ENCODE measurements at places on chromosomes 2 and 18.

DNA sequence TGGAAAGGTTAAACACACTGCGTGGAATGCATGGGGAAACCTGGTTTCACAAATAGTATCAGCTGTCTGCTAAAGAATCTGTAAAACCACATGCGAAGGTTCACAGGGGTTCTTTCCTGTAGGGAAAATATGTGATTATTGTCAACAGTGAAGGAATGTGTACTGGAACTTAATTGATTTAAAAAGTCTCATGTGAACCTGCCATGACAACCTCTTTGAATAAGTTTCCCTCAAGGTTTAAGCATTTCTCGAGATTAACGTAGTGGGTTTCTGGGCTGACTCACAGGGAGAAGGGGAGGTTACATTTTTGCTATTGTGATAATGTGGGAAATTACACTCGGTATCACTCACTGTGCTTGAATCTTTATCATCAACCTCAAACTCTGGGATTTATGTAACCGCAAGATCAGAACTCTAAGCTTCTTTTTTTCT lies 28.2 kb upstream of the IL1R1 start:
- no peak for DNase-seq

DNA sequence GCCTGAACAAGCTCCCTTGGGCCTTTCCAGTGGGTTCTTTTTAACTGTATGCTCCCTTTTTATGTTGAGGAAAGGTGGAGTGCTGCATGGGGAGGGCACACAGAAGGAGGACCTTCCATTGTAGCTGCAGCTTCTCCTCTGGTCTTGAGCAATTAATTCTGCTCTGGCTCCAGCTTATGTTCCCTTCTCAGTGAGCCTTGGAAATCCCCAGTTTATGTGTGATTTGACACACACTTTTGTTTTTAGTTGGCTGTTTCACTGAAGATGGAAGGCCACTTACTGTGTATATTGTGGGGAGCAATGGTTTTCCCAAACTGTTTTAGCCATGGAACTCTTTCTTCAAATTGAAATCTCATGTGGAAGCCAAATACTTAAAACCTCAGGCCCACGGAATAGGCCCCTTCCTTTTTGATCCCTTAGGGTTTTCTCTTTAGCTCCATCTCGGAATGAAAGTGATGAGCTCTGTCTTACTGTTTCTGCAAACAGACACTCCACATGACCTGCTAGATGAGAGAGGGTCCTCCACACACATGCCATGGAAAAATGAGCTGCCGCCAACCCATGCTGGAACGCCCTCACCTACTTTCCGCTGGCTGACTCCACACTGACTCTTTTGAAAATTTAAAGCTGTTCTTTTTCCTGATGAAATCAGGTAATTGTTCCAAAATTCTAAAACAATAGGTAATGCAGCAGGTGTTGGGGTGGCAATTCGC lies 280.9 kb upstream of the SIX2 start:
- DNase-seq = no peak

GRCh38 chr18:12121175-12122042 lies 27.8 kb downstream of the ANKRD62 start:
- DNase-seq = no peak

- no peak for DNase-seq
Measured at GRCh38 chr2:209938906-209939305, 63.5 kb upstream of the RPE start.

DNA sequence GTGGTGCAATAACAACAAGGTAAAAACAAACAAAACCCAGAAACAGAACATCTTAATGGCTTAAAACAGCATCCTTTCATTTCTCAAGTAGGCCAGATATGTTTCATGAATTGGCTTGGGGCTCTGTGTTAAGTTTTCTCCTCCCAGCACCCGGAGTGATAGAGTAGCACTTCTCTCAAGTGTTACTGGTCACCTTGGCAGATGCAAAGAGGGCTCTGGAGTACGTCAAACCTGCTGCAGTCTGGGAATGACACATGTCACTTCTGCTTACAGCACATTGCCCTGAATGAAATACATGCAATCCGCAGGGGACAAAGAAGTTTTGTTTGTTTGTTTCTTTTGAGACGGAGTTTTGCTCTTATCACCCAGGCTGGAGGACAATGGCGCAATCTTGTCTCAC lies 639.3 kb downstream of the CNTNAP5 start:
- DNase-seq = no peak
